ENCODE measurements at places on chromosomes 11 and 22.
A peak's percentile ranks its signal among the peaks of the same experiment; 100 is the strongest.

- DNase-seq, result no peak
These were observed 92.6 kb downstream of the OR5AK2 start for GRCh38 chr11:57081356-57081755.

GRCh38 chr22:46239261-46240048, 10.6 kb downstream of the CDPF1 start:
- DNase-seq, result no peak

DNA sequence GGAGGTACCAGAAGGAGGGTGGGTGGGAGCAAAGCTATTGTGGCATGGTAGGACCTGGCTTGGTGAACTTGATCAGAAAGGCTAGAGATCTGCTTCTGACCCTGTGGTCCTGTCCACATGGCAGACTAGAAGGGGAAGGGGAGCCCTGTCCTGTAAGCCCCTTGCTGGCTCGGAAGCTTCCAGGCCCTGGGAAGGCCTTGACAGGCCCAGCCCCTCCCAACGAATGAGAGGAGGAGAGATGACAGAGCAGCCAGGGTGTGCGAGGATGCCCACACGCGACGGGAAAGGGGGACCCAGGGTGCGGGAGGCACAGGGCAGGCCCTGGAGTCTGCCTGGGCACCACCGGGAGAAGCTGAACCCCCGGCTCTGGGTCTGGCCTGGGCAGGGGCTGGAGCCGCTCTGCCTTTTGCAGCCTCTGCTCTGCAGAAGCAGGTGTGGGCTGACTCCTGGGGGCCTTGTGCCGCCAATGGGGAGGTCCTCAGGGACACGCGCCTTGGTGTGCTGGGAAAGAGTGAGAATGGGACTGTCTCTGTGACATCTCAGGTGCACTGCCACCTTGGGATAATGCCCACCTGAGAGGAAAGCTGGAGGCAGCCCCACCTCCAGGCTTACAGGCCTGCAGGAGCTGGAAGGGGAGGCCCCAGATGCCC, 1447.5 kb downstream of the BRD1 start:
- no peak for DNase-seq

- no peak for DNase-seq
These were observed 9.1 kb upstream of the OR10D3 start for GRCh38 chr11:124174001-124174583.

DNA sequence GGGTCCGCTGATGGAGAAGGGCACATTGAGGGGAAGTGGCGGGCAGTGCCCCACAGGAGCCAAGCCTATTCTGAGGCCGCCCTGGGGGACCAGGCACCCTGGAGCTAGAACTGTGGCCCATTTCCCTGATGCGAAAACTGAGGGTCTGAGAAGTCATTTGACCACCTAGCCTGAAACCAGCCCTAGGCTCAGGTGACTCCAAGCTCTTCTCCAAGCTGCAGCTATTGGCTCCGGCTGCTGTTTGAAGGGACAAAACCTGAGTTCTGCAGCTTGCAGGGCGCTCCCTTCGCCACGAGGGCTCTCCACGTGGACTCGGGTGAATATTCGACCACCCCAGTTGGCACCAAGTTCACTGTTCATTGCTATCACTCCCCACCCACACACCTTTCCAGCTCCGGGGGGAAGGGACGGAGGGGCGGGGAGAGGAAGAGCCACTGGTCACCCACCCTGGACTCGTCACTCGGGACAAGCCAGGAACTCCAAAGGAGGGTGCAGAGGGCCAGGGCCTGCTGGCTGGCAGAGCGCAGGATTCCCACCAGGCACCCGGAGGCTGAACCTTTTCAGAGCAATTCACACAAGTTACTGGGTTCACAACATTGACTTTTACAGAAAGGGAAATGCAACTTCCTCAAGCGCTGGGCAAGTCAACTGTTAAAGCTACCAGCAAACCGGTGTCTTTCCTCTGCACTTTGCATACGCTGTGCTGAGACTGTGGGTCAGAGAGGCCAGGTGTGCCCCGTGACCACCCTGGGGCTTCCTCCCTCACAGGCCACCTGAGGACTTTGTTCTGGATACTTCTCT, 1.1 kb upstream of the RAC2 start:
- no peak for DNase-seq

GRCh38 chr11:128776424-128777284, 82.8 kb downstream of the FLI1 start:
- DNase-seq, result no peak

- DNase-seq, result no peak
These were observed 889 bp downstream of the NUDT8 start for GRCh38 chr11:67628710-67629385.

- peak; percentile 51 for DNase-seq
These were observed 12.8 kb downstream of the PTPRJ start for GRCh38 chr11:47992959-47993820.

DNA sequence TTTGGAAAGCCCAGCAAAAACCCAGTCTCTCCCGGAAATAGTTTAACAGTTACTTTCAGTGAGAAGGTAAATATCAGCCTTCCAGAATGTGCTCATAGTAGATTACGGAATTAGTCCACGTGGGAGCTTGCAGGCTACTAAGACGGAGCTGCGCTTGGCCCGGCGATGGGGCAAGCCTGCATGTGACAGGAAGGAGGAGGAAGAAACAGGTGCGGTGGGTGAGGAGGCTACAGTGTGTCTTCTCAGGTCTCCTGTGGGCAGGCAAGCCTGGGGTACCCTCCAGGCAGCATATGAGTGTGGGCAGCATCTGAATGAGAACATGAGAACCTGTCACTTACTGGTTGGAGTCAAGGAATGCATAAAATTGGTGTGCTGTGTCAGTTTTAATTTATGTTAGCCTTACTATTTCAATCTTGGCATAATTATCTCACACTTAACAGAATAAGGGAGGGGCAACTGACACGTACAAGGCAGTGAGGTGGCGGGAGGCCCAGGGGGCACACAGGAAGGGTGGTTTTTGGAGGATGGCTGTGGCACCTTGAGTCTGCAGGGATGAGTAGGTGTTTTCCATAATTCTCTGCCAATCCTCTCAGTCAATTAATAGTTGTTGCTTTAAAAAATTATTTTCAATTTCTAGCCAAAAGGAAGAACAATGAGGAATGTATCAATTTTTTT, 35.7 kb downstream of the CLMP start:
- DNase-seq, result no peak

- DNase-seq, result peak; percentile 22
These were observed 84.4 kb upstream of the SLC5A12 start for GRCh38 chr11:26806219-26806618.

DNA sequence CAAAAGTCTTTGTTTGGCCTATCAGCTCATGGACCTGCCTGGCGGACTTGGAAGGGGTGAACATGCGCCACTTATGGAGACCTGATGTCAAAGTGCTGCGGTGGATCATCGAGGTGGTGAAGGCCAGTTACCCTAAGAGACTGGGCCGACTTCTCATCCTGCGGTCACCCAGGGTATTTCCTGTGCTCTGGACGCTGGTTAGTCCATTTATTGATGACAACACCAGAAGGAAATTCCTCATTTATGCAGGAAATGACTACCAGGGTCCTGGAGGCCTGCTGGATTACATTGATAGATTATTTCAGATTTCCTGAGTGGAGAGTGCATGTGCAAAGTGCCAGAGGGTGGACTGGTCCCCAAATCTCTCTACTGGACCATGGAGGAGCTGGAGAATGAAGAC, 17.9 kb downstream of the ALKBH3 start:
- DNase-seq, result no peak

DNA sequence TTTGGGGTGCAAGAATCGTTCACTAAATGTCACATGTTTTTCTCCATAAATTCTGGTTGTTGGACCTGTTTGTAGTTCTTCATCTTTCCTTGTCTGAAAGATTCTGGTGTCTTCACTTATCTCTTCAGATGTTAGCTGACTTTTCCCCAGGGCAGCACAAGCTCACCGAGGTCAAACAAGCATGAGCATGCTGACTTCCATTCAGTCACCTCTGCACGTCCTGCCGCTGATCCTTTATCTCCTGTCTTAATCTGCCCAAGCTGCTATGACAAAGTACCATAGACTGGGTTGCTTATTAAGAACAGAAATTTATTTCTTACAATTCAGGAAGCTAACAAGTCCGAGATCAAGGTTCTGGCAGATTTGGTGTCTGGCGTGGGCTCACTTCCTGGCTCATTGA, 800.6 kb downstream of the NTM start:
- no peak for DNase-seq

- no peak for DNase-seq
These were observed 2.0 kb upstream of the CEP126 start for GRCh38 chr11:101912823-101913284.

DNA sequence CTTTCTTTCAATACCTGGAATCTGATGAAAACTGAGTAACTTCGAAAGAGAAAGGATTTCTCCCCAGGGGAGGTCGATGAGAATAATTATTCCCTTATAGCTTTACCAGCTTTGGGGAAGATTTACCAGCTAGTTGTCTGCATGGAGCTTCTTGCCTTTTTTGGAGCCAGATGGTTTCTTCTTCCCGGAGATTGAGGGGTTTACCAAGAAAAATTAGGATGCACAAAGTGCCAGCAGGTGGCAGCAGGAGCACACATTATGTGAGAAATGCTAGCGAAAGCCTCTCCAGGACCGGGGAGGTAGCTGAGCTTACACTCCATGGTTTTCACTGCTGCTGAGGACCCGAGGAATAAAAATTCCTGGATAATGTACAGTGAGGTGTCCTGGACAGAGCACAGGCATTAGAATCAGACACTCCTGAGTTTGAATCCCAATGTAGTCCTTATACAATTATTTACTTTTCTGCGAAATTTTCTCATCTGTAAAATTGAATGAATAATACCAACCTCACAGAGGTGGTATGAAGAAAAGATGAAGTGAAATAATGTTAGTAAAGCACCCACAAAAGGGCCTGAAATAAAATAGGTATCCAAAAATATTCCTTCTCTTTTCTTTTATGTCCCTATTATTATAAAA, 46.0 kb upstream of the PARVA start:
- DNase-seq, result peak; percentile 88

DNA sequence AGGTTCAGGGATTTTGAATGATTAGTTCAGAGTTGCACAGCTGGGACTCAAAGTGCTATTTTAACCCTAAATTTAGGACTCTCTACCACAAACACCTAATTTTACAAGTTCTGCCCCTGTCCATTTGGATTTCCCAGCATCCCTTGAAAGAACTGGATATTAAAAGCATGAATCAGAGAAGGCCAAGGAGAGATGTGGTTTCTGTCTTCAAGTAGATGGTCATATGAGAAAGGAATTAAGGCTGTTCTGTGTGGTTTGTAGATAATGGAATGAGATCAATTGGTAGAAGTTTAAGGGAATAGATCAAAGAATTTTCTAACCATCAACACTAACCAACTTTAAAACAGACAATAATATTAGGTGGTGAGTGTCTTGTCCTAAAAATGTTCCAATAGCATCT, 106.4 kb upstream of the TENM4 start:
- DNase-seq, result no peak

DNA sequence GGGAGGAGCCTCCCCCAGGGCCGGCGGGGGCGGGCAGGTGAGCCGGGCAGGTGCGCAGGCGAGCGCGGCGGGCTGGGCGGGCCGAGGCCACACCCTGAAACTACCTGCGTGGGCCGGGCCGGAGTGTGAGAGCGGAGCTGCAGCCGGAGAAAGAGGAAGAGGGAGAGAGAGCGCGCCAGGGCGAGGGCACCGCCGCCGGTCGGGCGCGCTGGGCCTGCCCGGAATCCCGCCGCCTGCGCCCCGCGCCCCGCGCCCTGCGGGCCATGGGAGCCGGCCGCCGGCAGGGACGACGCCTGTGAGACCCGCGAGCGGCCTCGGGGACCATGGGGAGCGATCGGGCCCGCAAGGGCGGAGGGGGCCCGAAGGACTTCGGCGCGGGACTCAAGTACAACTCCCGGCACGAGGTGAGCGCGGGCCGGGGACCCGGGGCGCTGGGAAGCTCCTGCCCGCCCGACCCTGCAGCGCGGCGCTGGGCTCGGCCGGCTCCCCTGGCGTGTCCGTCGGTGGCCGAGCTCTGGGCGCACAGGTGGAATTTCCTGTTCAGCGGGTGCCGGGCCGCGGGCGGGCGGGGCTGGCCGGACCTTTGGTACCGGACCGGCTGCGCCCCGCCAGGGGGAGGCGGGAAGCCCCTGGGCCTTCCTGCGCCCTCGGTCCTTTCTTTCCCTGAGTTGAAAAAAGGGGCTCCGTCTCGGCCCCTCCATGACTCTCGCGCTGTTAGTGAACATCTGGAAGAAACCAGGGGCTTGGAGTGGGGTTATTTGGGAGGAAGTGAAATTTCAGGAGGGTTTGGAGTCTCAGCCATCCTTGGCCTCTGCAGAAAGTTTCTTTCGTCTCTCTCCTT, at the start of gene ST14:
ST14 (plus strand) TSS at position 126 of the 841 bp plus-strand sequence; CDS start at position 324, 198 bp downstream.
- no peak for DNase-seq

DNA sequence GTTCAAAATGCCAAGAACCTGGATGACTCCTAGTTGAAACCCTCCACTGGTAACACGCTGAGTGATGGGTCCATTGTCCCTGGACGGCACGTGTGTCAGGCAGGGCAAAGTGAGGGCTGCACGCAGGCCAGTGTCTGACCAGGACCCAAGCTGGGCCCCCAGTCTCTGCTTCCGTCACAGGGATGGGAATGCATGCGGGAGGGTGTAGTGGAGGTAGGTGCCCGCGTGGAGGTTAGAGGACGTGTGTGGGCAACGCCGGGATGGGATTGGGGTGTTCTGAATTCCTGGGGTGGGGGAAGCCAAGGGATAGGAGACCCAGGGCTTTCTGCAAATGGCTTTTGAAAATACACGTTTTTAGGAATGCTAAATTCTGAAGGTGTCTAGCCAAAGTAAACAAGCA, 943.3 kb downstream of the BRD1 start:
- no peak for DNase-seq

GRCh38 chr11:134223121-134223520, 646 bp downstream of the NCAPD3 start:
- DNase-seq, result no peak

DNA sequence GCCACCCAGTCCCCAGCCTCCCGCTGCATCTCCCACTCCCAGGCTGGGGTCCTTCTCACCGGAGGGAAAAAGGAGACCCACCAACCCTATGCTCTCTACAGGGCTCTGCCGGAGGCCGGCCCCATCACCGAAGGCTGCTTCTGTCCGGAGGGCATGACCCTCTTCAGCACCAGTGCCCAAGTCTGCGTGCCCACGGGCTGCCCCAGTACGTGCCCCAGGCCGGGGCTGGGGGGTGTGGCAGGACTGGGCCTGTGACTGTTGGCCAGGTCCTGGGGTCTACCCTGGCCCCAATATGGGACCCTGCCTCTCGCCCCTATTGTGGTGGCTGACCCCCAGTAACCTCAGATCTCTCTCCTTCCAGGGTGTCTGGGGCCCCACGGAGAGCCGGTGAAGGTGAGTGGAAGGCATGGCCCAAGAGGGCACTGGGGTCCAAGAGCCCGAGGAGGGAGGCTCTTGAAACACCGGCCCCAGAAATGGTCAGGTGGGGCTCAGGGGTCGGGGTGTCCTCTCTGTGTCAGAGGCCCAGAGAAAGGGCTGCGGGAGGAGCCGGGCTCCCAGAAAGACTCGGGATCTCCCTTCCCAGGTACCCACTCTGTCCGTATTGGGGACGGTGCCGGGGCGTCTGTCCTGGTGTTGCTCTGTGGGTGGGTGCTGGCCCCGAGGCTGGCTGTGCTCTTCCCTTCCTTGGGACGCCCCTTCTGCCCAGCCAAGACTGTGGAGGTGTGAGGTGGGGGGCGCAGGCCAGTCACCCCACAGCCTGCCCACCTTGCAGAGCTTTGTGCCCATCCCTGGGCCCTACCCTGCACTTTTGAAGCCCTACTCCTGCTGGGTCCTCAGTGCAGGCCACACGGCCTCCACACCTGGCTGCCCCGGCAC, 26.1 kb upstream of the MUC5B start:
- no peak for DNase-seq
